ENCODE measurements at places on chromosomes 6 and 20. TPM values are rescaled to one million over a fixed set of nuclear protein-coding genes. Genes with fewer than 3 reads are reported as not detected.

TSHZ2 gene
- total RNA-seq: 8.5 TPM

MUCL3 gene
- total RNA-seq: not detected

FRMD1 gene
- total RNA-seq: not detected

- no peak for DNase-seq
- peaks cover 34% of the 10 kb centered on the region for H3K4me1 ChIP-seq
- H3K27ac ChIP-seq: no peak overlapping the region
- H3K4me3 ChIP-seq: no peak overlapping the region
- peaks cover 10% of the 10 kb centered on the region for H3K27me3 ChIP-seq
These were observed 82.7 kb upstream of the RALGAPA2 start for GRCh38 chr20:20795119-20795518.

VAPB gene
- 56.6 TPM for total RNA-seq

- DNase-seq: no peak
- H3K4me1 ChIP-seq: no peaks in the 10 kb centered on the region
- H3K36me3 ChIP-seq: no peaks in the 10 kb centered on the region
- no peak overlapping the region for H3K4me3 ChIP-seq
- H3K27me3 ChIP-seq: no peaks in the 10 kb centered on the region
These were observed 17.1 kb upstream of the TINAG start for GRCh38 chr6:54291146-54291545.

DNA sequence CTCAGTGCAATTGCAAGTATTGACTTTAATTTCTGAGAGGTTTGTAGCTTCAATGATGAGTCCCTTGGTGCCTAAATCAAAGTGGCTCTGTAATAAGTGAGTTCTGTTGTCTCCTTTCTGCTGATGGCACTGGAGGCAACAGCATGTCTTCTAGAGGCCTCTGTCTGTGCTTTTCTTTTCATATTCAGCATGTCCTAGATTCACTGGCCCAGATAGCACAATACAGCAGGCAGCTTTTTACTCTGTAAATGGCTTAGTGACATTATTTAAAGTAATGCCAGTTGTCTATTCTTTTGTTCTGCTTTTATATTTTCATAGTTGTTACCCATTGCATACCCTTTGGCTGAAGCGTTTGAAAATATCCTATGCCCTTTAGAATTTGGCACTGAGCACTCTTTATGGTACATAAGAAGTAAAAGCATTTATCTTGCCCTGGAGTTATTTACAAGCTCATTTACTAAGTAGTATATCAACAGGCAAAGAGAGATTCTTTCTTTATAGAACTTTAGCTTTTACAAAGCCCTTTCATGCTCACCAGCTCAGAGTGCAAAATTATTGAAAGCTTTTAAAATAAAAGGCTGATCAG lies 271.5 kb upstream of the KCNQ5 start:
- H3K27me3 ChIP-seq: no peaks in the 10 kb centered on the region
- no peaks in the 10 kb centered on the region for H3K36me3 ChIP-seq
- H3K27ac ChIP-seq: no peak overlapping the region
- H3K4me3 ChIP-seq: no peak overlapping the region

DNA sequence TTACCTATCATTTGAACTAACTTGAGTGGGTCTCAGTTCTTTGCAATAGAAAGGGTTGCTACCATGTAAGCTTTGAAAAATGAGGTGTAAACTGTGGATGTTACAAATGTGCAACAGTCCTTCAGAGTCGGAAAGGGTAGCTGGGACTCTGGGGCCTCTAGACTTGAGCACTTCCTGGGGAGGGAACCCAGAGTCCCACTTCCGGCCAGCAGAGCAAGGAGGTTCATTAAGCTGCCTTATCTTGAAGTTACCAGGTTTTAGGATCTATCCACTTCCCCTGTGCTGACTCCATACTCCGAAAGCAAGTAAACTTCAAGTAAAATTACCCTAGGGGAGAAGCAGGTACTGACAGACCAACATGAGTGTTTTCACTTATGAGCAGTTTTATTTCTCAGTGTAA lies 9.4 kb downstream of the TRIM10 start:
- peaks cover 67% of the 10 kb centered on the region for H3K27me3 ChIP-seq
- no peak for DNase-seq
- no peaks in the 10 kb centered on the region for H3K4me1 ChIP-seq

All from neural crest cell (in vitro differentiated cells).